T-helper 9 cell (primary cell): ENCODE measurements at places on chromosomes 1 and 21.
A peak's percentile ranks its signal among the peaks of the same experiment; 100 is the strongest.

DNA sequence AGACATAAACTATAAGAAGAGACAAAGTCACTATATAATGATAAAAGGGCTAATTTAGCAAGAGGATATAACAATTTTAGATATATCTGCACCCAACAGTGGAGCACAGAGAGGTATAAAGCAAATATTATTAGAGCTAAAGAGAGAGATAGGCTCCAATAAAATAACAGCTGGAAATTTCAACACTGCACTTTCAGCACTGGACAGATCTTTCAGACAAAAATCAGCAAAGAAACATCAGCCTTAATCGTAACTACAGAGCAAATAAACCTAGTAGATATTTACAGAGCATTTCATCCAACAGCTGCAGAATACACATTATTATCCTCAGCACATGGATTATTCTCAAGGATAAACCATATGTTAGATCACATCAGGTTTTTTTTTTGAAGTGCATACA is 642.9 kb downstream of the AMY1C start:
- no peak for DNase-seq

DNA sequence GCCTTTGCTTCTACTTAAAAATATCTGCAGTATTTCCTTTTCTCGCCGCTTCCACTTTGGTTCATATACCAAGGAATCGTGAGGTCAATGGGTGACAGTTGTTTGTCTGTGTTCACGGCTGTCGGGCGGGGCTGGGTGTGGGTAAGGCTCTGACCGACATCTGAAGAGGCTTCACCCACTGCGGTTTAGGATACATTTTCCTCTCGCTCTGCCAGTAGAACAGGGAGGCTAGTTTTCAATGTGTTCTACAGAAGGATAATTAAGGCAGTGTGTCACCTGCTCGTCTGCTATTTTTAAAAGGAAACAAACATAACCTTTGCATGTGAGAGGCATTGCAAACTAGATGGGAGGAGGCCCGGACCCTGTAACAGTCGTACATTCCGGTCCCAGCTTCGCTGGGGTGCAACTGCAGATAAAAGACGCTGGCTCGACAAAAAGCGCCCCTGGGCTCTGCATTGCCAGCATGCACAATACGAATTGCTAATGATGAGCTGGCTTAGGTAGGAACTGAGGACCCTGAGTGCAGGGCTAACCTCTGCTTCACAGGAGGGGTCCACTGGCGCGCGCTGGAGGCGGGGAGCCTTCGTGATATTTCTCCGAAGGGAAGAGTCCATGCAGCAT is 8.5 kb upstream of the ERG start:
- DNase-seq, result no peak

DNA sequence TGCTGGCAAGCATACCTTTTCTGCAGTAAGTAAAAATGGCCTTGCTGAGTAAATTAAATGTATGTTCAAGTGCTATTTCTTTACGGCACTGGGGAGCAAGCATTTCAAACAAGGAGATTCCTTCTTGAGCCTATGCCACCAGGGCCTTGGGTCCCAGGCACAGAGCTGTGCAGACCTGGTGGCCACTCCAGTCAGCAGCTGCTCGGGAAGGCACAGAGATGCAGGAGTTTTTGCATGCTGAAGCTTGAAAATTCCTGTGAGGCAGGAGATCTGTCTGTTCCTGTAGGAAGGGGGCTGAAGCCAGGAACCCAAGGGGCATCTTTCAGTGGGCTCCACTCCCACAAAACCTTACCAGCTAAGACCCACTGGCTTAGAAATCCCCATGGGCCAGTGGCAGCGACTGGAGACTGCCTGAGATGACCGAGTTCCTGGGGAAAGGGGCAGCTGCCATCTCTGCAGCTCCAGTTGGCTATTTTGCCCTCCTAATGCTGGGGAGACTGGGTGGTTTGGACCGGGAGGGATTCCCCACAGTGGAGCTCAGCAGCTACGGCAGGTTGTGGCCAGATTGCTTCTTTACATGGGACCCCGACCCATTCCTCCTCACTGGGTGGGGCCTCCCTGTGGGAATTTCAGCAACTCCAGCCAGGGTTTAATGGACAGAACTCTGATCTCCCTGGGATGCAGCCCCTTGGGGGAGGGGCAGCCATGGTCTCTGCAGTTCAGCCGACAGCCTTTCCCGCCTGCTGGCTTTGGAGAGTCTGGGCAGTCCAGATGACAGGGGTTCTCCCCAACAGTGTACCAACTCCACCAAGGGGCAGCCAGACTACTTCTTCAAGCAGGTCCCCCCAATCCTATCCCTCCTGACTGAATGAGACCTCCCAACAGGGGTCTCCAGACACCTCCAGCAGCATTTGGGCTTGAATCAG is 8.4 kb upstream of the PGBD2 start:
- DNase-seq, result no peak

DNA sequence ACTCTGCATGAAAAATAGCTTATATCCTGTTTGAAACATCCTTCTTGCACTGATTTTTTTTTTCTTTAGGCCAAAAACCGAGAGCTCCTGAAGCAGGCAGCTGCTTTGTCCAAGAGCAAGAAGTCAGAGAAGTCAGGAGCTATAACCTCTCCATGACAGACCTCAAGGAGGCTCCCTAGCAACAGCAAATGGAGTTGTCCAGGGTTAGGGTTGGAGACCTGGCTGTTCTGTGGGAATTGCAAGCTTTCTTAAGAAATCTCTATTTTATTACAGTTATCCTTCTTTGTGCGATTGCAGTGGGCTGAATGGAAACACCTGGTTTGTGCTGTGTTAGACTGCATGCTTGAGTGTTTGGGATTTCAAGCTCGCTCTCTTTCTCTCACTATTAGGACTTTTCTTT is 12.6 kb upstream of the STX12 start:
- DNase-seq, result no peak

- DNase-seq, result no peak
Observed at GRCh38 chr1:195866091-195866780, 742.0 kb downstream of the KCNT2 start.

GRCh38 chr1:25675729-25676476 is 59.3 kb downstream of the MAN1C1 start:
- DNase-seq, result peak; percentile 48

DNA sequence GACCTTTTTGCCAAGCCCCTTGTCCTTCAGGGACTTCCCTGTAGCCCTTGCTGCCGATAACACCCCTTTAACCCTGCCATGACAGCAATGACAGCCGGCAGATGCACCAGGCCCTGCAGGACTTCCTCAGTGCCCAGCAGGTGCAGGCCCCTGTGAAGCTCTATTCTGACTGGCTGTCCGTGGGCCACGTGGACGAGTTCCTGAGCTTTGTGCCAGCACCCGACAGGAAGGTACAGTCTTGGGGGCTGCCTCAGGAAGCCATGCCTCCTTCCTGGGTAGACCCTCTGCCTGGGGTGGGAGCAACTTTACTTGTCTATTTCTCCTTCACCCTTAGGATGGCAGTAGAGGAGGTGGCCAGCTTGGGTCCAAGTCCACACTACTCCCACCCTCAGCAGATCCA is 16.1 kb upstream of the PADI6 start:
- DNase-seq, result no peak

DNA sequence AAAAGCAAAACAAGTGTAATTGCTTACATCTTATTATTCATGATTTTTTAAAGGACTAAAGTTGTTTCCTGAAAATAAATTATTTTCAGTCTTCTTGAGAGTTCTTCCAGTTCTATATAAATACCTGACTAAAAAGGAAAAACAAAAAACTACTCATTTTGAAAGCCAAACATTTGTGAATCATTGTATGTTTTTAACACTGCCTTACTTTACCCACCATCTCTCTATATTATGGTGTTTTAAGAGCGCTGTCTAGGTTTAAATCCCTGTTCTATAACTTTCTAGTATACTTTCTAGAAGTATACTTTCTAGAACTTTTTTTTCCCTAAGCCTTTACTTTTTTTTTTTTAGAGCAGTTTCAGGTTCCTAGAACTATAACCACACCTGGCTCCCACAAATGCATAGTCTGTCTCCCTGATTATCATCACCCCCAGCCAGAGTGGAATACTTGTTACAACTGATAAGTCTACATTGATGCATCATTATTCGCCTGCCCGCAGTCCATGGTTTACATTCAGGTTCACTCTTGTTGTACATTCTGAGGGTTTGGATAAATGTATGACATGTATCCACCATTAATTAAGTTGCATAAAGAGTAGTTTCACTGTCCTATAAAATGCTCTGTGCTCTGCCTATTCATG is 9.8 kb downstream of the RSBN1 start:
- DNase-seq, result no peak

GRCh38 chr1:23865543-23865930 is 2.6 kb downstream of the FUCA1 start:
- DNase-seq, result no peak

DNA sequence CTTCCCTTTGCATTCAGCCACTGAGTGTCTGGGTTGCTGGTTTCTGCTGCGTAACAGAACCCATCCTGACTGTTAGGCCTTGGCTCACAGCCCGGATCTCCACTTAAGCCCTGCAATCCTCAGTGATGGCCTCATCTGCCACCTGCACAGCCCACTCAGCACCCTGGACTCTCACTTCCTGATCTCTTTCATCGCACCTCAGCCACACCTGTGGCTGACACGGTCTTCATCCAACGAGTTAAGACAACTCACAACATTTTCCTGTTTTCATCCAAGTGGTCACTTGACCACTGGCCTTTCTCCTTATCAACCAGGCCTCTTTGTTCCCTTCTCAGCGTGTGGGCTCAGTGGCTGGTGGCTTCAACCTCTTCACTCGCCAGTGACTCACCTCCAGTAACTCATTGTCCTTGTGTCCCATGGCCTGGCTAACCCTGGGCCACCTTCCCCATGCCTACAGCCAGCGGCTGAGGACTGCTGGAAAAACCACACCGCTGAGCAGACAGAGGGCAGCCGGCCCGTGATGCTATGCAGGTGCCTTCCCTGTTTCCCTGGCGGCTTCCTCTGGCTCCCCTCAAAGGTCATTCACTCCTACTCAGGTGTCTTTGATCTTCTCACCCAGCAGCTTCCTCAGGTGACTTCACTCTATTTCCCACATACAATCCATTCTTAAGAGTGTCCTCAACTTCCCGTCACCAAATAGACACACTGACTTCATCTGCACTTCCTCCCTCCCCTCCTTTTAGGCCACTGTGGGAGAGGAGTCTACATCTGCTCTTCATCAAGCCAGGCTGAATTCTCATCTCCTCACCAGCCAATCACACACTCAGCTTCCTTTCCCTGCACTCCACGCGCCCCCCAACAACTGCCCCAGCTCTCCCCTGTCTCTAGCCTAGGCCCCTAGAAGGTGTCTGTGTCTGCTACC is 19.9 kb upstream of the EDN2 start:
- DNase-seq, result no peak

GRCh38 chr1:63674238-63674864 is 81.1 kb downstream of the PGM1 start:
- no peak for DNase-seq

DNA sequence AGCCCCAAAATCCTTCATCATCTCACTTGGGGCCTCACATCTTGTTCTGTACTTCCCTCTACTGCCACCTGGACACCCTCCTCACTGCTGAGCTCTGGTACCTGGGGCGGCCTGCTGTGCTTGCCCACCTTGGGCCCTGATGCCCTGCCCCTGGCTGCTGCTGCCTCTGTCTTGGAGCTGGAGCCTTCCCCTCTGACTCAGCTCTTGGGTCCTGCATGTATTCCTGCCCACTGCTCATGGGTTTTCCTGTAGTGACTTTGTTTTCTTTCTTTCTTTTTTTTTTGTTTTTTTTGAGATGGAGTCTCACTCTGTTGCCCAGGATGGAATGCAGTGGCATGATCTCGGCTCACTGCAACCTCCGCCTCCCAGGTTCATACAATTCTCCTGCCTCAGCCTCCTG is 37.5 kb downstream of the TRAPPC10 start:
- no peak for DNase-seq

GRCh38 chr21:41764558-41765419 is 2.1 kb downstream of the RIPK4 start:
- no peak for DNase-seq

DNA sequence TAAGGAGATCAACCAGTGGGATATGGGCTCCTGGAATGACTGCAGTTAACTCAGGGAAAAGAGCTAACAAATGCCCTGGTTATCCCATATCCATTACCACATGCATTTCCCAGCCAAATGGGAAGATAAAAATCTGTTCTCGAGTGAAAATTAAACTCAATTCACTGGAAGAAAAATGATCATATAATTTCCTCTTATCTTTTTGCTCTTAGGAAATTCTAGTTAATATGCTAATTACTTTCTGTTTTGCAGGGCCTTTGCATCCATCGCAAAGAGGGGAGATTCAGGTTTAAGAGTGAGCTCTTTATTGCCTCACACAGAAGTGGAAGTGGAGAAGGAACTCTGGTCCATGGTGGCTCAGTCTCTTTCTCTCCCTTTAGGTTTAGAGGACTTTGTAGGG is 3.9 kb upstream of the IL24 start:
- no peak for DNase-seq

DNA sequence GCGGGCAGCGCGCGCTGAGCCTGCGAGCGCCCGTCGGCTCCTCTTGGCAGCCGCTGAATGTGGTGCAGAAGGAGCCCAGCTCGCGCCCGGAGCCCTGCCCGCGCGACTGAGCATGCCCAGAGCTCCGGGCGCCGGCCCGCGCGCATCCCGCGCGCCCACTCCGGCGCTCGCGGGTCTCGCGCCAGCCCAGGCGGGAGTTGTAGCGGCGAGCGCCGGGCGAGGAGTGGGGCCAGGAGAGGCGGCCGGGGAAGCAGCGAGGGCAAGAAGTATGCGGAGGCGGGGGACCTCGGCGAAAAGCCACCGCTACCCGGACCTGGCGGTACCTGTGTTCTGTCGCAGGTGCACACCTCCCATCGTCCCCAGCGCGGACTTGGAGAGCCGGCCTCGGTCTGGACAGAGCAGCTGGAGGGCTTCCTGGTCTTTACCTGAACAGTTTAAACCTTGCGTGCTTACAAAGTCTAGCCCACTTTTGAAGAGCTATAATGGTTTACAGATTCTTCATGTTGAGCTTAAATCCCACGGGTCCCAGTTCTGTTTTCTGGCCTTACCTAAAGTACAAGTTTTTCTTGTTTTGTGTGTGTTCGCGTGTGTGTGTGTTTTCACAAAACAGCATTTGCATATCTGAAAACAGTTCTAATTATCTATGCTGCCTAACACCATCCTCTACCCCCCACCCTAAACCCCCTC is at the start of gene DDAH1:
Gene DDAH1, minus strand, starts transcription at position 61 of the 687 bp plus-strand sequence. CDS start 114 bp downstream, outside the sequence.
- DNase-seq, result no peak

- DNase-seq, result no peak
Observed at GRCh38 chr1:15100121-15100879, 53.2 kb upstream of the TMEM51 start.

GRCh38 chr1:229271448-229272159 is 693 bp downstream of the RAB4A start:
- DNase-seq, result peak; percentile 19

DNA sequence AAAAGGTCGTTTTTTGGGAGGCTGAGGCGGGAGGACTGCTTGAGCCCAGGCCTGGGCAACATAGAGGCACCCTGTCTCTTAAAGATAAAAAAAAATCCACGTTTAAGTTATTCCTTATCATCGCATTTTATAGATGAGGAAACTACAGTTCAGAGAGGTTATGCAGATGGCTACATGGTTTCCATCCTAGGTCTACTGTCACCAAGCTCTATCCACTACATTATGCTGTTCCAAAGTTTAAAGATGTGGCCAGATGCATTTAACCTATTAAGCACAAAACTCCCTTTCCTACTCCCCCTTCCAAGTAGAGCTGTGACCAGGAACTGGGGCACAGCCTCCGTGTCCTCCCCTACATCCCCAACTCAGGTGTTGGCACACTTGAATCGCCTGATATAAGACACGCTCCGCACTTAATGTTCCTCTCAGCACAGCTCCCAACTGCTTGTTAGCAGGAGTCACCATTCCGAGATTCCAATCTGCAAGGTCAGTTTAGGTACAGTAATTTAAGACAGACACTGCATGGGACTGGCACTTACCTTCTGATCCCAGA is 1.3 kb downstream of the TAF5L start:
- no peak for DNase-seq
